ENCODE measurements at places on chromosomes 1 and 21. TPM values are rescaled to one million over a fixed set of nuclear protein-coding genes. Genes with fewer than 3 reads are reported as not detected.

RGSL1 gene
- total RNA-seq, result not detected

SCAF4 gene
- total RNA-seq, result 23.9 TPM

CTNNBIP1 gene
- 12.7 TPM for total RNA-seq

CHODL gene
- total RNA-seq, result 1.0 TPM

GBP6 gene
- total RNA-seq, result not detected

All from psoas muscle (tissue), 8 donors.